ENCODE measurements at places on chromosomes 7 and 10. TPM values are rescaled to one million over a fixed set of nuclear protein-coding genes. Genes with fewer than 3 reads are reported as not detected.

CCZ1B gene
- 23.0 TPM for total RNA-seq

DNA sequence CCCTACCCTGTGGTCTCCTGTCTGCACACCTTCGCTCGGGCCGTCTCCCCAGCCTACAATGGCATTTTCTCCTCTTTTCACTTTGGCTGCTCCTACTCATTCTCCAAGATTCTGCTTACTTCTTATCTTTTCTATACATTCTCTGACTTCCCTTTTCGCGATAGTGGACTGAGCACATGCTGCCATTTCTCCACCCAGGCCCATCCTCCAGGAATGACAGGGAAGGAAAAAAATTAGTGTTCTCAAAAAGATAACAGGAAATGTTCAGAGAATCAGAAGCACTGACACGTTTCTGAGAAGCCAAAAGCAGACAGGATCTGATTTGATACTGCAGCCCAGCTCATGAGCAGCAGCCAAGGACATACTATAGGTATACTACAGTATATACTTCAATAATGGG lies 6.4 kb upstream of the ANXA11 start:
- no peak for DNase-seq

NUDT13 gene
- 5.2 TPM for total RNA-seq

- no peak for DNase-seq
Observed at GRCh38 chr10:33459602-33460001, 125.1 kb upstream of the NRP1 start.

DNA sequence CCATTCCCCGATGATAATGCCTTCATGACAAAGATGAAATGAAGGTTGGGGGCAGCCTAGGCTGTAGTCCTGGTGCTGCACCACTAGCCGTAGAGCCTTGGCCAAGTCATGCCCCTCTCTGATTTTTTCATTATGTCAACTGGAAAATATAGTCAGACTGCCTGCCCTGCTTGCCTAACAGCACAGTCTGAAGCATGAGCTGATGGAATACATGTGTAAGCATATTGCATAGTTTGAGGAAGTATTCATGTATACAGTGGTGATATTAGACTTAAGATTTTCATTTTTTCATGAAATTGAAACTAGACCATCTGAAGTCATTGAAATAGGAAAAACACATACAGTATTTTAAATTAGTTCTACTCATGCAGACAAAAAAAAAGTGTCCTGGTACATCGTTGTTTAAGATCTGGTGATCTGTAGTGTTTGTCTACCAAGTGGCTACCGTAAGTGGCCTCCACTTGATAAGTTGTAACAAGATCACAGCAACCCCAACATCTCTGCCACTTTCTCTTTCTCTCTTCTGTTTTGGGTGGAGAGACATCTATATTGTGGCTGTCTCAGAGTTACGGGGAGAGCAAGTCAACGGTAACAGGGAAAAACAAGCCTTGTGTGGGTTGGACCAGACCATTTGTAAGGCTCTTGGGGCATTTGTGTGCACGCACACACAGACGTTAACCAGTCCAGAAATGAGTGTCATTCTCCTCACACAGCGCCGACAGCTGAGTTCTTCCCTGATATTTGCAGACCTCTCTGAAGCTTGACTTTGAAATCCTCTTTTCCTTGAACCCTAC lies 716.6 kb upstream of the GALNT17 start:
- no peak for DNase-seq

CFAP43 gene
- not detected for total RNA-seq

VTI1A gene
- 20.7 TPM for total RNA-seq

DNA sequence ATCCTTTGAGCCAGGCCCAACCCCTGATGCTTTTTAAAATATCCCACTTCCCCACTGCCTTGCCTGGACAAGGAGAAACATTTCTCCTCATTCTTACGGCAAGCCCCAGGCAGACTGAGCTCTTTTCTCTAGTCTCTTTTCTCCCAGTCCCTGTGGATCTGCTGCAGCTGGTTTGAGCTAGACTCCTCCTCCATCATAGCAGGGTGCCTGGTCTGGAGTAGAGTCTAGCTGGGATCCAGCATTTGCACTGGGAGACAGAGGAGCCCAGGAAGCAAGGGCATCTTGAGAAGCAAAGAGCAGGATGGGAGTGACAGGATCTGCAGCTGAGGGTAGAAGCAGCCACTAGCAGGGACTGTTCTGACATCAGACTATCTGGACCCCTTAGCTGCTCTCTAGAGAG lies 562.3 kb upstream of the COBL start:
- no peak for DNase-seq

DNA sequence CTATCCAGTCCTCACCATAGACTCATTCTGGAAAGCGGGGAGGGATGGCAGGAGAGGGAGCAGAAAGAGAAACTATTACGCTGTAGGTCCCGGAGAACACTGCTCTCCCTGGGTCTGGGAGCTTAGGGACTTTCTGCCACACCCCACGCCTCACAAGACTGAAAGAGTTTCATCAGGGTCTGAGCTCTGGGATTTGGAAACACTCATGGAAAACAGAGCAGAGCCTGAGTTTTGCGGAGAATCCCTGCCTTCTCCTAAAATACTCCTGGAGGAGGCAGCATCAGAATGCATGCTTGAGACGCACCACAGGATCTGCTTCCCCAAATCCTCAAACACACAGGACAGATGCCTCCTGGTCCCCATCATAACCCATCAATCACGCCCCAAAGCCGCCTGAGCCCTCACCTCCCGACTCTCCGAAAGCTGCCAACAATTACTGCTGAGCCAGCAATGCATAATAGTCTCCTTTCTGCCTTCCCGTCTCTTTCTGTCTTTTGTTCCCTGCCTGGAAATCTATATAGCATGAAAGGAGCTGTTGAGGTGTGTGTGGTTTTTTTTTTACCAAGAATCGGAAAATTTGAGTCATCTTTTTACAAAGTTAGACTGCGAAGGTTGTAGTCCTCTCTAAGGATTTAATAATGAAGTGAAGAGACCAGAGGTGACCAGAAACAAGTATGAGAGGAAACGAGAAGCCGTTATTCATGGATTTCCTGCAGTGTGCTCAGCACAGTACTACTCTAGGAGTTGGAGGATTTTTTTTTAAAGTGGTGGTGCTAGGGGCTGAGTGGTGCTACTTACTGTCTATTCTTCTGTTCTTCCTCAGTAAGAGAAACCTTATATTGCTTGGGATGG lies 37.7 kb downstream of the ASB13 start:
- no peak for DNase-seq

CXCL12 gene
- total RNA-seq: 123 TPM
